Ecto neural progenitor cell (in vitro differentiated cells): ENCODE measurements at places on chromosomes 7 and 10.
A peak's percentile ranks its signal among the peaks of the same experiment; 100 is the strongest.

GRCh38 chr10:131127610-131128009 is 183.9 kb downstream of the TCERG1L start:
- no peak for DNase-seq

DNA sequence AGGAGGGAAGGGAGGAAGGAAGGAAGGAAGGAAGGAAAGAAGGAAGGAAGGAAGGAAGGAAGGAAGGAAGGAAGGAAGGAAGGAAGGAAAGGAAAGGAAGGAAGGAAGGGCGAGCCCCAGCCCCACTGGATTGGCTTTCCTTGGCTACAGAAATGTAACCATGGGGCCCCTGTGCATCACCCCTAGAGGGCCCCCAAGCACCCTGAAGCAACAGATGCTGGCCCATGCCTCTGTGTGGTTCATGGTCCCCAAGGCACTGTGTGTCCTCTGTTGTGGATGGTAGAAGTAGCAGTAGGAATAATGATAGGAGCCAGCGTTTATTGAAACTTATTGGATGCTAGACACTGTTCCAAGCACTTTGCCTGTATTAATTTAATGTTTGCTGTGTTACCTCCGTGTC is 116.6 kb upstream of the MACROH2A2 start:
- no peak for DNase-seq

- no peak for DNase-seq
Measured at GRCh38 chr7:7254908-7255307, 72.6 kb downstream of the C1GALT1 start.

- DNase-seq = no peak
Measured at GRCh38 chr7:100467638-100468373, 3.7 kb upstream of the SPACDR start.

- DNase-seq = no peak
Measured at GRCh38 chr7:152120210-152120609, 94.7 kb downstream of the GALNT11 start.

DNA sequence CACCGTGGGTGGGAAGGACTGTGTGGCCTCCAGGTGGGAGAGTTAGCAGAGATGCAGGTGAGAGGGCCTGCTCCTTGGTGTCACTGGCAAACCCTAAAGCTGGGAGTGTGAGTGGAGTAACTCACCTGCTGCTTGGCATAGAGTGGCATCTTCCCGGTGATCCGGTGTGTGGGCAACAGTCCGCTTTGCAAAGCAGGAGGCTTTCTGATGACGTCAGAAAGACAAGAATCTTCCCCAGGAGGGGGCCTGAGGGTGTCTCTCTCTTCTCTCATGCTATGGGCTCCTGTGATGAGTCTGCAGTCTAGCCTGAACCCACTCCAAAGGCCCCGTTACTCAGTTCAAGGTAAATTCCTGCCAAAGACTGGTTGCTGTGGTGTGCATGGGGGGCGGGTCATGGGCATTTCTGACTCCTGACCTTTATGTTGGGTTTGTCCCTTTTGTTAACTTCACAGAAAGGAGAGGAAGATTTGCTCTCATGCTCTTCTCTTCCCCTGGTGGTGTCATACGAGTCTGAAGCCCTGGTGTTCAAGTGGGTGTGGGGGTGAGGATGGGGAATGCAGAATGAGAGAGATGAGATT is 187.9 kb downstream of the GATA3 start:
- no peak for DNase-seq

GRCh38 chr10:75042292-75042974 is 69.0 kb upstream of the SAMD8 start:
- DNase-seq = peak; percentile 38

DNA sequence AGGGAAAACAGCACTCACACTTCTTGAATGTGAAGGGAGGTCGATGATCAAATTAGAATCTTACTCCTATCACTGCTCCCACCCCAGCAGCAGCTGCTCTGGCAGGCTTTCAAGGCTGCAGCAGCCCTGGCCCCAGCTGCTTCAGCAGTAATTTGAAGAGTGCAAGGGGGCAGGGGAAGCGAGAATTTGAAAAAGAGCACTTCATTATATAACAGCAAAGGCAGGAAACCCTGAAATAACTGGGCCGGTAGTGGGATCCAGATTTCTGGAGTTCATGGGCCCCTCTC is 44.9 kb downstream of the MYPN start:
- no peak for DNase-seq

DNA sequence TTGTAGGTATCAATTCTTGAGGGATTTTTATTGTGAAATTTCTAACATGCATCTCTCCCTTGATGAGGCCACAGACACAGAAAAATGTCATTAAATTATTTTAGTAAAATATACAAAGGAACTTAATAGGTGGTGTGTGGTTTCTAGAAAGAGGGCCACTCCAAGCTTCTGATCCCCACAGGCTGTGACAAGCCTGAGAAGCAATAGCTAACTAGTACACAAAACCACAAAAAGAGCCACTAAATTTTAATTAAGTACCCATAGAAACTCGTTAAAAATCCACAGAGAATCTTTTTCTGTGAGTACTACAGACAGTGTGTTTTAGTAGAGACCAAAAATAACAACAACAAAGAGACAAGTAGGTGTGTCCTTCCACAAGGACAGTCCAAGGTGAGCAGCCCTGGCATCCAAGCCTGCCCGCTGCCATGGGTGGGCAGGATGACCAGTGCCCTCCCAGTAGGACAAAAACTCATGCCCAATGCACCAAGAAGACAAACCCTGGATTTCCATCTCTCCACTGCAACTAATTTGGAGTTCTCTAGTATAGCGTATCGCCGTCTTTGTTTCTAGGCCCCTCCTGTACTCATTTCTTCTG is 81.0 kb downstream of the RNF216 start:
- DNase-seq = no peak

DNA sequence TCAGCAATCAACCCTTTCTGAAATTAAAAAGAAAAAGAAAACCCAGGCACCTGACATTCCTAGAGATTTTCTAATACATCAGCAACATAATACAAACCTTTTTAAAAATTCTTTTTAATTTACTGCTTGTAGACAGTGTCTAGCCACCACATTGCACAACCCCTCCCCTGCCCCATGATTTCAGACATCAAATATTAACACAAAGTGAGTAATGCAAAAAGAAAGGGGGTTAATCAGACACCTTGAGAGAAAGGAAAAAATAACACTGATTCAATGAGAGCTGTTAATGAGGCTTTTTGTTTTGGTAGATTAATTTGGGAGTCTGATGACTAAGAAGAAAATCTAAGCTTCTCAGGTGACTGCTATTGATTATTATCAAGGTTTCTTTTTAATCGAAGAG is 55.3 kb downstream of the SLC25A13 start:
- no peak for DNase-seq
